ENCODE measurements at places on chromosomes 11 and 22.

DNA sequence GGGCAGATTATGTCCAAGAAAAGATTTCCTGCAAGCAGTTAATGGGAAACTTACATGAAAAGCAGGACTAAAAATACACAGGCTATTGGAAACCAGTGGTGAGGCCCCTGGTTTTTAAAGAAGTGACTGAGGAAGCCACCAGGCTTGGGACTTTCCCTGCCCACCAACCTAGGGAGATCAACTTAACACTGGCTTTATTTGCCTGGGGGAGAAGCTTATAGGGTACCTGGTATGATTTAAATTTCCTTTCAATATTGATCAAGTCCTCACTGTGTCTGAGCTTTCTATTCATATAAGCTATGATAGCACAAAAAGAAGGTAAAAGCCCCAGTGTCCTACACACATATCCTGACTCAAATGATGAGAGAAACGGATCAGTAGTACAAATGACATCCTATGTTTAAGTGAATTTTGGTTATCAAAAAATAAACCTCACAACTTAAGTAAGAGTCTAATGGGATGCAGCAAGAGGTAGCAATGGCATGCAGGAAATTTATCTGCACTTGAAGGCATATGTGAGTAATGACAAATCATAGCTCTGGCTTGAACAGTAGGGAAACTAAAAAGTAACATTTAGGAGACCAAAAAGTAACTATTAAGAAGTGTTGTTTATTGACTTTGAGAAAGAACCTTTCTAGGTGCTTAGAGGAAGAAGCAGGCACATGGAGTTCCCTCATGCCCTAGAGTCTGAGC, 85.3 kb downstream of the GAB2 start:
- no peaks in the 10 kb centered on the region for H3K27me3 ChIP-seq
- DNase-seq: no peak
- H3K4me3 ChIP-seq: no peak overlapping the region
- H3K4me1 ChIP-seq: no peaks in the 10 kb centered on the region
- no peak overlapping the region for H3K27ac ChIP-seq

DNA sequence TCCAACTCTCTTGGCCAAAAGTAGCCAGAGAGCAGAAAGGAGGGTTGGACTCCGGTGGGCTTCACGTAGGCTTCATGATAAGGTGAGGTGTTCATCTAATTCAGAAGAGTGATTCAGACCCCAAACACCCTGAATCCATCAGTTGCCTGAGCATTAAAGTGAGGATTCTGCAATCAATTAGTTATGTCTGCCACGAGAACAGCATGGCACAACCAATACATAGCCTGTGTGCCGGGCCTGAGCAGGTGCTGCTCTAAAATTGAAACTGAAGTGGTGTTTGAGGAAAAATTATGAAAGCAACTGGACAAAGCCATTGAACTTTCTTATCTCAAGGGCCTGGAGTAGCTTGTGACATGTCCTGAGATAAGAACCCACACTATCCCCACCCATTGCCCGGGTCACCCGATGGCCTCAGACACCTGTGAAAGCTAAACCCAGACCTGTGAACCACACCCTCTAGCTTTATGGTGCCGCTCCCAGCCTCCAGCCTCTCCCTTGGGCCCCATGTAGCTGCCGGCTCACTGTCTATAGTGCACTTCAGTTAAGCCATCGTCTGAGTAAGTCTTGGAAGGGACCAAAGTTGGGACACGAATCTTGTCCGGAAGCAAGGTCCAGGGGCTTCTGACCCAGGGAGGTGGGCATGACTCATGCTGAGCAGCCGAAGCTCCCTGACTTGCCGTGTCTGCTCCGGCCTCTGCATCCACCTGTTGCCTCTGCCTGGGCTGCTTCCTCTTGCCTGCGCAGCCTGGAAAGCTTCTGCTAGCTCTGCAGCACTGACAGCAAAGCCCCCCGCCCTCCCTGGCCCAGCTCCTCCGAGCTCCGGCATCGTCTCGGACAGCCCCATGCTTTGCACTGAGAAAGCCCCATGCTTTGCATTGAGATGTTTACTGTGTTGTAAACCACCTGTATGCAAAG, 5.7 kb upstream of the MYEOV start:
- H3K4me1 ChIP-seq: no peaks in the 10 kb centered on the region
- no peak overlapping the region for H3K27ac ChIP-seq
- H3K27me3 ChIP-seq: no peaks in the 10 kb centered on the region
- H3K36me3 ChIP-seq: no peaks in the 10 kb centered on the region
- H3K4me3 ChIP-seq: no peak overlapping the region
- no peak for DNase-seq

- DNase-seq: no peak
- H3K4me3 ChIP-seq: no peak overlapping the region
- peaks cover 7% of the 10 kb centered on the region for H3K4me1 ChIP-seq
- no peak overlapping the region for H3K27ac ChIP-seq
- H3K27me3 ChIP-seq: no peaks in the 10 kb centered on the region
Measured at GRCh38 chr11:2535673-2536439, 91.0 kb downstream of the KCNQ1 start.

DNA sequence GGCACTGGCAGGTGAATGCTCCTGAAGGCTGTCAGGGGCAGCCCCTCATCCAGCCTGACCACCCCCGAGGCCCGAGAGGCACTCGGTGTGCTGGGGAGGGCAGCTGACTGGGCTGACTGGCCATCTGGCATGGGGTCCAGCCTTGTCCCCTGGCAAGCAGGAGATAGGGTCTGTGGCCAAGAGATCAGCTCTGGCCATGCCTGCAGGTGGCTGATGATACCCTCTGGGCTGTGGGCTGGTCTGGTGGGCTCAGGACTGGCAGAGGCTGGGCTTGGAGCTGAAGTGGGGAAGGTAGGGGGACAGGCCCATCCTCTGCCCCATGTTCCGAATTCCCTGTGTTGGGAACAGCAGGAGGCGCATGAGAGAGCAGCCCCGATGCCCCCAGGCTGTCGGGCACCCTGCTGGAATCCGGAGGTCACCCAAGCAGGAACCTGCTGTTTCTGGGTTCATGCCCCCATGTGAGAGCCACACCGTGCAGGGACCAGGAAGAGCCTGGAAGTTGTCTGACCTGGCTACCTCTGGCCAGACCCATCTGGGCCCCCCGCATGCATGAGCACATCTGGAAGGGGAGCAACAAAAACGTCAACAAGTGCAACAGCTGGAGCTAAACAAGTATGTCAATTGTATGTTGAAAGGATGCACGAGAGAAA, 527.0 kb downstream of the TBC1D22A start:
- H3K36me3 ChIP-seq: no peaks in the 10 kb centered on the region
- DNase-seq: no peak
- H3K4me3 ChIP-seq: no peak overlapping the region
- peaks cover 8% of the 10 kb centered on the region for H3K4me1 ChIP-seq

DNA sequence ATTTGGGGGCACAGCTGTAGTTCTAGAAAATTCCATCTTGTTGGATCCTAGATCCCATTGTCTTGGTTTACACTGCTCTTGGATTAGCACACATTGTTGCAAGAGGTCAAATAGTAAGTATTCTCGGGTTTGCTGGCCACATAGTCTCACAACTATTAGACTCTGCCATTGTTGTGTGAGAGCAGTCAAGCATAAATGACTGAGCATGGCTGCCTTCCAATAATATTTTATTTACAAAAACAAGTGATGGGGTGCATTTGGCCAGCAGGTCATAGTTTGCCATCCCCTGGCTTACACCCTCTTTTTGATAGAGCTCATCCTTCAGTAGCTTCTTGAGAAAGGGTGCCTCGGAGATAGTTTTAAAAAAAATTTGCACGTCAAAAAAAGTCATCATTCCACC, 77.9 kb upstream of the ALX4 start:
- DNase-seq: no peak
- H3K36me3 ChIP-seq: no peaks in the 10 kb centered on the region
- no peaks in the 10 kb centered on the region for H3K4me1 ChIP-seq
- H3K4me3 ChIP-seq: no peak overlapping the region

DNA sequence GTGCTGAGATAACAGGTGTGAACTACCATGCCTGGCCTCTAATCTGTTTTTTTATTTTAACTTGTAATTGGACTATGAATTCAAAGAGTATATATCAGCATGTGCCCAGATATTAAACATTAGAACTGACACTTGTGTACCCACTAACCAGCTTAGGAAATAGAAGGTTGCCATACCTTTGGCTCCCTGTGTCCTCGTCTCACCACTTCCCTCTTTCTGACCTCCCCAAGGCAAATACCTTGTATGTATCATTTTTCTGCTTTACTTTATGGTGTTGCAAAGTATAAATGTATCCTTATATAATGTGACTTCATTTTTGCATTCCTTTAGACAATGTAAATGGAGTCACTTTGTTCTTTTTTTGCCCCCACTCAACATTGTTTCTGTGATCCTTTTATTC, 9.1 kb downstream of the PPP6R3 start:
- H3K4me1 ChIP-seq: peaks cover 40% of the 10 kb centered on the region
- DNase-seq: no peak
- H3K27ac ChIP-seq: no peak overlapping the region
- H3K36me3 ChIP-seq: no peaks in the 10 kb centered on the region
- no peaks in the 10 kb centered on the region for H3K27me3 ChIP-seq

- H3K36me3 ChIP-seq: no peaks in the 10 kb centered on the region
- H3K4me3 ChIP-seq: no peak overlapping the region
- no peak for DNase-seq
- H3K4me1 ChIP-seq: no peaks in the 10 kb centered on the region
- H3K27me3 ChIP-seq: no peaks in the 10 kb centered on the region
- H3K27ac ChIP-seq: no peak overlapping the region
Measured at GRCh38 chr11:58003591-58003990, 20.1 kb upstream of the OR9Q1 start.

DNA sequence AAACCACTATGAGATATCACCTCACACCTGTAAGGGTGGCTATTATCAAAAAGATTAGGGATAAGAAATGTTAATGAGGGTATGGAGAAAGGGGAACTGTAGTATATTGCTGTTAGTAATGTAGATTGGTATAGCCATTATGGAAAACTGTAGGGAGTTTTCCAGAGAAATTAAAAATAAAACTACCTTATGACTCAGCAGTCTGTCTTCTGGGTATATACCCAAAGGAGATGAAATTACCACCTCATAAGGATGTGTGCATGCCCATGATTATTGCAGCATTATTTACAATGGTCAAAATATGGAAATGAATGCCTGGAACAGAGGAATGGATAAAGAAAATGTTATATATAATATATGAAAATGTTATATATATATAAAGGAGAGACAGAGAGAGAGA, 303.8 kb downstream of the METTL15 start:
- DNase-seq: no peak
- H3K27ac ChIP-seq: no peak overlapping the region
- H3K36me3 ChIP-seq: no peaks in the 10 kb centered on the region

- H3K27ac ChIP-seq: no peak overlapping the region
- no peak for DNase-seq
- no peaks in the 10 kb centered on the region for H3K36me3 ChIP-seq
- H3K27me3 ChIP-seq: no peaks in the 10 kb centered on the region
- peaks cover 11% of the 10 kb centered on the region for H3K4me1 ChIP-seq
Measured at GRCh38 chr11:1508491-1508891, 21.9 kb upstream of the MOB2 start.

GRCh38 chr11:225734-226453, 10.2 kb downstream of the SIRT3 start:
- H3K36me3 ChIP-seq: no peaks in the 10 kb centered on the region
- no peak overlapping the region for H3K4me3 ChIP-seq

DNA sequence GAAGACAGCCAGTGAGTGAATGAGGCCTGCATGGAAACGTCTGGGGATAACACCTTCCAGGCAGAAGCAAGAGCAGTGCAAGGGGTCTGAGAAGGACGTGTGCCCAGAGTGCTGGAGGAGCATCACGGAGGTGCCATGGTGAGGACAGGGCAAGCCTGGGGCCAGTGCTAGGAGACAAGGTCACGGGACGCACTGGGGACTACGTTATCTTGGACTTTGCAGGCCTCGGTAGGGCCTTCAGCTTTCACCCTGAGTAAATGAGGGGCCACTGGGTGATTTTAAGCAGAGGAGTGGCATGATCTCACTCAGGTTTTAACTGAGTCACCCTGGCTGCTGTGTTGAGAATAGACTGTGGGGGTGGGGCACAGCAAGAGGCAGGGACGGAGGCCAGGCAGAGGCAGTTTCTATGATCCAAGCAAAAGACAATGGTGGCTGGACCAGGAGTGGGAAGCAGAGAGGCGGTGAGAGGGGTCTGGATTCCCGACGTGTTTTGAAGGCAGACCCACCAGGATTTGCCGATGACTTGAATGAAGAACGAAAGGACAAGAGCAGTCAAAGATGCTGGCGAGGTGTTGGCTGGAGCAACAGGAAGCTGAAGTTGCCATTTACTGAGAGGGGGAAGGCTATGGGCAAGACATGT, 102.7 kb upstream of the PARVA start:
- H3K36me3 ChIP-seq: no peaks in the 10 kb centered on the region
- H3K27ac ChIP-seq: no peak overlapping the region
- H3K27me3 ChIP-seq: no peaks in the 10 kb centered on the region
- H3K4me1 ChIP-seq: no peaks in the 10 kb centered on the region

GRCh38 chr11:27412192-27412691, 49.2 kb upstream of the CCDC34 start:
- H3K4me1 ChIP-seq: peaks cover 4% of the 10 kb centered on the region
- H3K27ac ChIP-seq: no peak overlapping the region
- no peaks in the 10 kb centered on the region for H3K36me3 ChIP-seq
- no peak overlapping the region for H3K4me3 ChIP-seq

- H3K4me1 ChIP-seq: peaks cover 45% of the 10 kb centered on the region
- no peak overlapping the region for H3K4me3 ChIP-seq
- H3K27me3 ChIP-seq: no peaks in the 10 kb centered on the region
Measured at GRCh38 chr22:38032681-38033521, 24.3 kb upstream of the PICK1 start.

GRCh38 chr11:63521896-63522295, 14.7 kb upstream of the PLAAT4 start:
- H3K36me3 ChIP-seq: no peaks in the 10 kb centered on the region
- DNase-seq: no peak
- H3K4me3 ChIP-seq: no peak overlapping the region
- H3K27ac ChIP-seq: no peak overlapping the region

DNA sequence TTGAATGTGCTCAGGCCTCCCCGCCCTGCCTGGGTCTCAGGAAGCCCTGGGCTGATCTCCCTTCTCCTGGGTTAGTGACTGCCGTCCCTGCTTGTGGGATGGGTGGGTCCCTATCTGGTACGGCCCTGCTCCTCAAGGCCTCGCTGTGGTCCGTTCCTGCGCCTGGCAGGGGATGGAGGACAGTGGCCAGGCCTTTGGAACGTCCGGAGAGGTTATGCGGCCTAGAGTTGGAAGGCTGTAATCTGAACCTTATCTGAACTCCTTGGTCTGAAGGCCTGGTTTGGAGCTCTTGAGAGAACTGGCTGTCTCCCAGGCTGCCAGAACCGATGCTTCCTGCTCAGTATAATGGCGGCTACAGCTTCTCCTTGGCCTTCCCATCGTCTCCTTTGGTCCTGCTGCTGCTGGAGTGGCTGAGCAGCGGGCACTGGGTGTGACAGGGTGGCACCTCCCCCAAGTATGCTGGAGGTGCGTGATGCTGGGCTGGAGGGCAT, 72.8 kb downstream of the FLI1 start:
- H3K27me3 ChIP-seq: no peaks in the 10 kb centered on the region
- no peaks in the 10 kb centered on the region for H3K36me3 ChIP-seq
- no peak for DNase-seq
- H3K4me3 ChIP-seq: no peak overlapping the region
- peaks cover 9% of the 10 kb centered on the region for H3K4me1 ChIP-seq

DNA sequence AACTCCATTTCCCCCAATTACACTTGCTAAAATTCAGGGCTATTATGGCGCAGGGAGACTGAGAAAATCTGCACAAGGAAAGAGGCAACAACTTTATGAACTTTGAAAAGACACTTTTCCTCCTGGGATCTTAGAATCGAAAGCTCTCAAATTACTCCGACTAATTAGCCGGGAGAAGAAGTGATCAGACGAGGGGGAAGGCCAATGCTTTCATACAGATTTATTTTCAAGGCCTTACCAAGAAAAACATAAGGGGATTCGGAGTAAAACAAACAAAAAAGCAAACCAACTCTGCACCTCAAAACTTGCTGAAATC, 1.6 kb downstream of the PAX6 start:
- no peaks in the 10 kb centered on the region for H3K27me3 ChIP-seq
- no peak overlapping the region for H3K27ac ChIP-seq
- peaks cover 31% of the 10 kb centered on the region for H3K4me1 ChIP-seq
- DNase-seq: no peak
